ENCODE measurements at places on chromosomes 5 and 9.

GRCh38 chr9:126295082-126295477 is 31.5 kb upstream of the MVB12B start:
- no peak for DNase-seq

DNA sequence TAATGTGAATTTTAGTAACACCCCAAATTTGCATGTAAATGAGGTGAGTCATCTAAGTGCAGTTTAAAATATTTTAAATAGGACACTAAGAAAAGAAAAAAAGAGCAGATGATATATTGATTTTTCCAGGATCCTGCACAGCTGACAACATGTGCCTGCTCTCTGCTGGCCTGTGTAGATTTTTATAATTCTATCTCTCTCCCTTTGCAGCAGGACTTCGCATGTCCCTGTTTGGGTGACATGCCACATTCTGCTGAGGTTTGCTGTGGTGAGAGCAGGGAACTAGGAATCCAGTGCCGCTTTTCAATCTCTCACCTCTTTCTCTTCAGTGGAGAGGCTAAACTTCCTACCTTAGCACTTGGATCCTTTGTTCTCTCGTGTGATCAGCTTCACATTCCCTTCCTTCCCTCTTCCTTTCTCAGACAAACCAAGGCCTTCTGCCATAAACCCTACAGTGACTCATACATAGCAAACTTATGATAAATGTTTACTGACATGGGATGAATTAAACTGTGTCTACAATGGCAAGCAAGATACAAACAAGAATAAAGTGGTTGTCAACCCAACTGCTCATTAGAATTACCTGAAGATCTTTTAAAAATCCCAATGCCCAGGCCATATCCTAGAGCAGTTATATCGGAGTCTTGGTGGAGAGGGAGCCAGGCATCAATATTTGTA is 198.8 kb upstream of the EFNA5 start:
- no peak for DNase-seq

DNA sequence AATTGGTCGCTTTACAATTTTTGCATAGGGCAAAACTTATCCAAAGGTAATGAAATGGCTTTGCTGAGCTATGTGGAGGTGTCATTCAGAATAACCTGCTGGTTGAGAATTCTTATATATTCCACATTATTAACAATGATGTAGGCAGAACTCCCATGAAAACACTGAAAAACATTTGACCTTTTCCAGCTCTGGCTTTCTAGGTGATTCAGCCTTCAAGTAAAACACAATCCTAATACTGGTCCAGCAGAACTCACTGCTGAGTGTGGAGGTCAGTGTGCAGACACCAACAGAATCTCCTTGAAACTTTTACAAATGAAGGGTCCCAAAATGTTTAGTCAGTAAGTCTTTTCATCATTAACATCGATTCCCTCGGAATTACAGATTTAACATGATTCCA is 162.0 kb upstream of the EFNA5 start:
- DNase-seq, result no peak

DNA sequence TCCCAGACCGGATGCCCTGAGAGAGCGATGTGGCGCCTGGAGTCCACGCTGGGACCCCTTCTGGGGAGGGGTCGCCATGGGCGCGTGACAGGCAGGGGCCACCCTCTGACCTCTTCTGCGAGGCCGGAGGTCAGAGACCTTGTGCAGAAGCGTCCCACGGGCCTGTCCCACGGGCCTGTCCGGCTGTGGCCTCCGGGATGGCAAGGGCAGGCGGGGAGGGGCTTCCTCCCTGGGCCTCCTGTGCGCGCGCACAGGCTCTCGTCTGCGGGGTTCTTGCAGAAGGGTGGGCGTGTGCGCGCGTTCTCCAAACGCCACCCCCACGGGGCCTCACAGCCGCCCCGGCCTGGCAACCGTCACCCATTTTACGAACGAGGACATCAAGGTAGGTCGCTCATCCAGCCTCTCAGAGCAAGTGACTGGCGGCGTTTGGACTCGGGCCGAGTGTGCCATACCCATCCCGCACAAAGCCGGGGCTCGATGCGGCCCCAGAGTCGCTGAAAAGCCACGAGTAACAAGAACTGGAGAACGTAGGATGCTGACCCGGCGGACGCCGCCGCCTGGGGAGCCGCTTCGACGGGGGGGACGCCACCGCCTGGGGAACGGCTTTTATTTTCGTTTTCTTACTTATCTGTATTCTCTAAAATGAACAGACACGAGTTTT is 897 bp downstream of the AHRR start:
- DNase-seq, result no peak

DNA sequence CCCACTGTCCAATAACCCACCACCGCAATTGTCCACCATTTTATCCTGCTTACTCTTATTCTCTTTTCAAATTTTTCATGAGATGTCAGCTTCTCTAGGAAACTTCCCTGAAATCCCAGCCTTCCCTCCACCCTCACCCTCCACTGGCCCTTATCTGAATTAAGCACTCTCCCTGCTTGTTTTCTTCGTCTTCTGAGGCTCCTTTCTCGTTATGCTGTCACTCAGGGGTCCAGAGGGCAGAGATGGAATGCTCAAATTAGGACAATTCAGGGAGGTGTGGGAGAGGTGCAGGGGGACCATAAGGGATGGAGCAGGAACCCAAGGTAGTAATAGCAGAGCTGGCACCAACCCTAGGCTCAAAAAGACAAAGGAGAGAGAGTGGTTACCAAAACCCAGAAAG is 5.0 kb upstream of the DAPK1 start:
- DNase-seq, result no peak

GRCh38 chr5:84374568-84374967 is 10.1 kb downstream of the EDIL3 start:
- no peak for DNase-seq

DNA sequence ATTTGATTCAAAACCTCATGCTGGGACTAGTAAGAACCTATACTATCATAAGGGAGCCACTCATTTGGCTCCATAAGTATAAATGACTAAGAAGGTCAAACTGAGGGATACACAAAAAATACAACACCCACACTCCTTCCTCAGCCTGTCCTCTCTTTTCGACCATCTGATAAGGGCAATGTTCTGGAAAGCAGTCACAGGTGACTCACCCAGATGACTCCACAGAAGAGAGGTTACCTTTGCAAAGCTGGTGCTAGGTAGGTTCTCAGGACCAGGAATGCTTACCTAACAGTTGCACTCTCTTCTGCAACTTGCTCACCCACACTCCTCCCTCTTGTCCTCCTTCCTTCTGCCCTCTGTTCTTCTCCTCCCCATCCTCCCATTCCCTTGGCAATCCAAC is 32.9 kb downstream of the LHFPL2 start:
- no peak for DNase-seq

DNA sequence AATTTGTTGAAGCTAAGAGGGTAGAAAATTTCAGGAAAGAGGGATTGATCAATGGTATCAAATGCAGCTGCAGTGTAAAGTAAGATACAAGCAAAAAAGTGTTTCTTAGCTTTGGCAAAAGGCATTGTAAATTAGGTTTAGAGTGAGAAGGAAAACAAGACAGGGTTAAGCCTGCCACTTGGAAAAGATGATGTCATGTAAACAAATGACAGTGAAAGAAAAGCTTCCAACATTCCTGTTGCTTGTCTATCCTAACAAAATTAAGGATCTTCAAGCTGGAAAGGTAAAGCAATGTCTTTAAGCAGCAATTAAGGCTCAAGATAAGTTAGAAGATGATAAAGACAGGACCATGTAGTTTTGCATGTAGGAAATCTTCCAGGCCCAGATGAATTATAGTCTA is 139.1 kb upstream of the PPP2R2B start:
- no peak for DNase-seq

GRCh38 chr5:16602182-16602581 is 14.6 kb downstream of the RETREG1 start:
- no peak for DNase-seq

DNA sequence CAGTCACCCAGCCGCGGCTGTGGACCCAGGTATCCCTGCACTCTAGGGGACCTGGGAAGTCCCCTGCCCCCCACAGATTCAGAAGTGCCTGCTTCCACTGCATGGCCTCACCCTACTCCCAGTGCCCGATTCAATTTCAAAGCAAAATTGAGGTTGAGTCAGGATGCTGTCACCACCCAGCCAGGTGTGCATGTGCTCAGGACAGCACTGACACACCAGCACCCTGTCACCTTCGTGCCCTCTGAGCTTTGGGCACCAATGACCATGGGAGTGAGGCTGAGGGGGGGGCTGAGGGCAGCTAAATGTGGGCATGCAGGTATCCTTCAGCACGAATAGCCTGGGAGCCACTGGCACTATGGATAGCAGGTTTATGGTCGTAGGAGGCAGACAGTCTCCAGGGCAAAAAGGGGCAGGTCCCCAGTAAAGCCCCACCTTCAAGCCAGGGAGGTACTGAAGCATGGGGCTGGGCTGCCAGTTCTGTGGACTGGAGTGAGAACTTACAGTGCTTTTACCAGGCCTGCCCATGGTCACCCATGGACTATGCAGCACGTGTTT is 1151.6 kb upstream of the CDH6 start:
- DNase-seq, result no peak

- DNase-seq, result peak; percentile 31
Observed at GRCh38 chr5:84383816-84384603, 670 bp downstream of the EDIL3 start.

GRCh38 chr5:58544195-58544594 is 38.7 kb upstream of the RAB3C start:
- DNase-seq, result no peak

DNA sequence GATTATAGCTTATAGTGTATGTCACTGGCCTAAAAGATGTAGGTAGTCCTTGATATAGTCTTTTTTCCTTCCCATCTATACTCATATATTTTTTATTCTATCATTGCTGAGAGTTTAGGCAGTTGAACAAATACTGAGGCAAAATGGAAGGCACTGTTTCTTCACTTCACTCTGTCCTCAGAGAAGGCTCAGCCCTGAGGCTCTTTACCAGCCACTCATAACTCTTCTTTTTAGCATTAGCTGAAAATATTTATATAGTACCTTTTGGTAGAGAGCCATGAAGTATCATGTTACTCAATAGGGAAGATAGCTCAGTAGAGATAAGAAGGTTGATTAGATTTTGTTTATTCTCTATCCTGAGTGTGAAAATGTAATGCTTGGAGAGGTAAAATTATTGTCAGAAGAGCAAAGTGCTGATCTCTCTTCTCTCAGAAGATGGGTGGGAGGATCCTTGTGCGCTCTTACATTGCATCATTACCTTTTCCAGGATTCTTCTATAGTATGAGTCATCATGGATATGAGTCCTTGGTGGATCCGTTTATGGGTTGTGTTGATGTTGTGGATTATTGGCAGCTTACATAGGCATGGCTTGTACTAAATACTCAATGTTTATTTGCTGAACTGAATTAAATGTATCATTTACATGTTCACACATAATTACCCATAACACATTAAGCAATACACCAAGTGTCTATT is 88.1 kb downstream of the ANXA1 start:
- peak; percentile 86 for DNase-seq

DNA sequence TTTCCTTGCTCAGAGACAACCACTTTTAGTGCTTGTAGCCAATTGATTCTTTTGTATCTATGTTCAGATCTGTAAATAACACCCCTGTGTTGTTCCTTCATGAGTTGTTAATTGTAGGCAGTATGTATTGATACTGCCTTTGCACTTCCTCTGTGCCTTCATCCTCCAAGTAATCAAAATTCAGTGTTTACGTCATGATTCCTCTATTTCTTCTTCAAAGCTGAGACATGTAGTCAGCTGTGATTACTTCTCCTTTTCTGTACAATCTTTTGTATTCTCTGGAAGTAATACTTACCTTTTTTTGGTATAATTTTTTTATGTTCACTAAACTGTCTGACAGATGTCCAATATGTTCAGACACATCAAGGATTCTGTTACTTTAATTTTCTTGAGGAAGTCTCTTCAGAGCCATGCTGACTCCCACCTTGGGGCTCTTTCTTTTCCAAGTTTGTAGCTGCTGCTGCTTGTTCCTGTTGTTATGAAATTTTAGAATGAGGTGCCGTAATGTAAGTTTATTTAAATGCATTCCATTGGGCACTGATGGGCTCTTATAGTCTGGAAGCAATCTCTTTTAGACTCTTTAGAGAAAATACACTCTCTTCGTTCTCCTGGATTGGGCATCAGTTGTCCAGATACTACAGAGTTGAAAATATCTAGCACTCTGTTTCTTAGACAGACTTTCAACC is 30.5 kb upstream of the LRRC70 start:
- DNase-seq, result no peak

GRCh38 chr9:84778570-84778969 is 109.0 kb downstream of the NTRK2 start:
- DNase-seq, result no peak

DNA sequence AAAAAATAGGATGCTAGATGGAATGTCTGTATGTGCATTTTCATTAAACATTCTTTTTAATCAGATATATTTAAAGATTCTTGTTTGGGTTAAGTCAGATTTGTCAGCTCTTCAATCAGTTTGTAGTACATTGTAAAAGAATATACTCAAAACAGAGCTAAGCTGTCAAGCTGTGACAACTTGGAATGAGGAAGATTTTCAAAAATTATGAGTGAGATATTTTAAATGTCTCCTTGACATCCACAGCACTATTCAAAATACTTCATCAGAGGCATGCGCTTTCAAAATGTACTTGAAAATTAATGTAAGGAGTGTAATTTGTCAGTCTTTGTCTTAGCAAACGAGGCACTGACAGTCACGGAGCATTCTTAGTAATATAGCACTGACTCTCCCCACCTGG is 182.0 kb downstream of the MAT2B start:
- no peak for DNase-seq

GRCh38 chr5:81128416-81128815 is 104.7 kb upstream of the CKMT2 start:
- no peak for DNase-seq

DNA sequence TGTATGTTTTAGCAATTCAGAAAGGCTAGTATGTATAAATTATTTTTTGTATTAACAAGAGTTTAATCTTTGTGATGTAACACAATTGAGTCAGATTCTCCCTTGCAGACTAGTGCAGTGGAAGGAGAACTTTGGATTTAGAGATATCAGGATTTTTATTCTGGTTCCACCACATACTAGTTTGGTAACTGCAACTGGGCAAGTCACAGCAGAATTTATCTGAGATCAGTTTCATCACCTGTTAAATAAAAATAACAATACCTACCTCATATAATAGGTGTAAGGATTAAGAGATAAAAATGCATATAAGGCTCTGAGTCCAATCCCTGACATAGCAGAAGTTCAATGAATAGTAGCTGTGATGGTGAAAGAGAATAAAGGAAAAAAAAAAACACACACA is 34.0 kb upstream of the ZNF462 start:
- no peak for DNase-seq
